Forelimb muscle (tissue), 1 donor: ENCODE measurements at places on chromosomes 12 and 14.

DNA sequence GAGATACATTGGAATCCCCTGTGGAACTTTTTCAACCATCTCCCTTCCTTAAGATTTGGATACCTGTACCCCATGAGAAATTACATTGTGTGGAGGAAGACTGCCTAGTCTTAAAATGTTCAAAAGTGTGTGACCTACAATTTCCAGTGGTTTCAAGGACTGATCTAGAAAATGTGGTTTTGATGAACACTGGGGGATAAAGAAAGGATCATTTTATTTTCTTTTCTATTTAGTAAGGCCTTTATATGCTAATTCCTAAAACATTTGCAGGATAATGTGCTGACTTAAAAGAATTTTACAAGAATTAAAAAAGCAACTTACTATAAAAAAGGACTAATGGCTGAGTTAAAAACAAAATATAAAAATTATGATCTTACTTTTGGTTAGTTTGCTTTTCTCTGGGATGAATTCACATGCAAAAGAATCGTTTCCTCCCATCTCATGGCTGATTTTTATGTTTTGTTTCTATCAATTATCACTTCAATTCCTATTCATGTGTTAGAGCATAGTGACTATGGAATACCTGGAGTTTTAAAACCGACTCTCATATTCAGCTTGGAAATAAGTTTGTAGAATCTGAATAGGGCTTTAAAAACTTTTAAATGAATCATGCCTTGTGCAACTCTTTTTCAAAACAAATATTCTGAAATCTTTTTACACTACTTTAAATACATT lies 39.9 kb upstream of the PYGL start:
- no peak for DNase-seq

- DNase-seq: no peak
Observed at GRCh38 chr14:36271939-36272907, 48.2 kb downstream of the MBIP start.

GRCh38 chr12:62622177-62622576 lies 155.6 kb downstream of the MON2 start:
- no peak for DNase-seq

- no peak for DNase-seq
Observed at GRCh38 chr12:62903151-62903550, 31.8 kb downstream of the PPM1H start.

DNA sequence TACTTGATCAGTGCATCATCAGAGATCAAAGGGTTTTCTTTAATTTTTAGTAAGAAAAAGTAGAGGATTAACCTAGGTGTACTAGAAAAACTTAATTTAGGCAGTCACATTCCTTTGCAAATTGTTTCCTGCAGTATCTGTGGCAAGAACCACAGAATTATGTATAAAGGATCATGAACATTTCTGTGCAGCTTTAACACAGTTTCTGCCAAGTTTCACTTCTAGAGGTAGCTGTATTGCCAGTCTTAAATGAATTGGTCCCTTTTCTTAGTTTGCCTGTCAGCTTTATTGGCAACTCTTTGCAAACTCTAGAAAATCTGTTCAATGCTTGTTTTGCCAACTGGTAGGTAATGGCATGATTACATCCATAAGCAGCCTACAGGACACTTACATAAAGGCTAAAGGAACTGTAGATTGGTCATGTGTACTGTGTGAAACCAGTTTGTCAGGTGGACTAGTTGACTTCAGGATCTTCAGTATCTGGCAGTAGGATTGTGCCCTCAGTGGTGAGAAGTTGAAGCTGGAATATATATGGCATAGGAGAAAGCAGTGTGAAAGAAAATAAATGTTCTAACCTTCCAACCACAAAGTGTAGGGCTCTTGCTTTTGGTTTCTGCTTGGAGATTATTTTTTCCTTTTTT lies 75.9 kb downstream of the TTLL5 start:
- DNase-seq: no peak

DNA sequence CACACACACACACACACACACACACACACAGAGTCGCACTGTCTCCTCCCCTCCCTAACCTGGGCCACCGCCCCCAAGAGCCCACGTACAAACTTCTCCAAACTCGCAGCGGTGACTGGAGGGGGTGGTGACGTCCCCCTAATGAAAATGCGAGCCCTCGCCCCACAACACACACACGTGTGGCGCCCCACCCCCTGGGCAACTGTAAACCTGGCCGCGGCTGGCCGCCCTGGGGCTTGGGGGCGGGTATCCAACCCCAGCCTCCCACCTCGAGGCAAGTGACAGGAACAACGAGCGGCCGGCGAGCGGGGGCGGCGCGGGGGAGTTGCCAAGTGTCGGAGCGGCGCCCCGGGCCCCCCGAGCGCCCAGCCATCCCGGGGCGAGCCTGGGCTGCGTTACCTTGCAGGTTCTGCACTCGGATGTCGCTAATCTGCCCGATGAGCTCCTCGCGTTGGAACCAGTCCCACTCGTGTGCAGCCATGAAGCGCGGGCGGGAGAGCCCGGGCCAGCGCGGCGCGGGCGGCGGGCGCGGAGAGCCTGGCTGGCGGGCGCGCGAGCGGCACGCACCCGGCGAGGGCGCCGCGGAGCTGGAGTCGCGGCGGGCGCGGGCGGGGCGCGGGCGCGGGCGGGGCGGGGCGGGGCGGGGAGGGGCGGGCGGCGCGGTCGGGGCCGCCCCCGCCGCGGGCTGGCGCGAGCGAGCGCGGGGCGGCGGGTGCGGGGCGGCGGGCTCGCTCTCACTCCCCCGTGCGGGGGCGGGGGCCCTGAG lies at the start of gene CLMN:
Gene CLMN (minus strand): TSS at position 597 of the 766 bp plus-strand sequence. CDS start 116 bp downstream, at position 481.
- no peak for DNase-seq

GRCh38 chr14:89827265-89827664 lies 127.3 kb downstream of the EFCAB11 start:
- DNase-seq: no peak

DNA sequence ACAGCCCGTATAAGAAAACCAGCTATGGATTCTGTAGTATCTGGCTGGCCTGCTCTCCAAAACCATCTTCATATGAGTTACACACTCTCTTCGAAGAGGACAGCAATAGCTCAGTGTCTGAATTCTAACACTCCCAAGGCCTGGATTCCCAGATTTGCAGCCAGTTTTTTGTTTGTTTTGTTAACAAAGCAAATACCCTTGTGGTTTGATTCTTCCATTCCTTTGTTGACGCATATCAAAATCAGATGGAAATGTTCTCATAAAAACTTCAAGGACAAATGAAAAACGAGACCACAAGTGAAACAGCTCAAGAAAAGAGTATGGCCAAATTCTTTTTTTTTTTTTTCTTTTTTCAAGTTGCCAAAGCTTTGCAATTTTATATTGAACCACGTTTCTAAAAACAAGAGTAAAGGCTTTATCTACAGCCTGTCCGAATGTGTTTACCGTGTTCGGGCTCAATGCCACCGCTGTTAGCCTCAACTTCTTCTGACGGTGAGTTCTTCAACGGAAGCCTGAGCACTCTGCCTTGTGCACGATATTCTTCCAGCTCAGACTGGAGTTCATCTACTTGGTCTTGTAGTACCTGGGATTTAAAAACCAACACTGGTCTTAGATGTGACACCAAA lies 67.5 kb downstream of the NIN start:
- no peak for DNase-seq

DNA sequence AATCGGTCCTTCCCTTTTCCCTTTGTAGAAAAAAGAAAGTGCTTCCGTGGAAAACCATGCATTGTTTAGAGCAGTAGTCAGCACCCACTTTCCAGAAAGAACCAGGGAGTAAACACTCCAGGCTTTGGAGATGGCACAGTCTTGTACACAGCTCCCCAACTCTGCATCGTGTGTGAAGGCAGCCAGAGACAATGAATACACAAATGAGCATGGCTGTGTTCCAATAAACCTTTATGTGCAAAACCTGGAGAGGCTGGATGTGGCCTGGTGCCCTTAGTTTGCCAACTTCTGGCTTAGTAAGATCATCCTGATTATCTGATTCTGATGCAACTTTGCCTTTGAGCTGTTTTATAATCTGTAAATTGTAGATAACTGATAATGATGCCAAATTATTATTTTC lies 463.4 kb upstream of the TMEM132C start:
- no peak for DNase-seq

GRCh38 chr14:97724265-97724731 lies 927.1 kb downstream of the VRK1 start:
- no peak for DNase-seq

DNA sequence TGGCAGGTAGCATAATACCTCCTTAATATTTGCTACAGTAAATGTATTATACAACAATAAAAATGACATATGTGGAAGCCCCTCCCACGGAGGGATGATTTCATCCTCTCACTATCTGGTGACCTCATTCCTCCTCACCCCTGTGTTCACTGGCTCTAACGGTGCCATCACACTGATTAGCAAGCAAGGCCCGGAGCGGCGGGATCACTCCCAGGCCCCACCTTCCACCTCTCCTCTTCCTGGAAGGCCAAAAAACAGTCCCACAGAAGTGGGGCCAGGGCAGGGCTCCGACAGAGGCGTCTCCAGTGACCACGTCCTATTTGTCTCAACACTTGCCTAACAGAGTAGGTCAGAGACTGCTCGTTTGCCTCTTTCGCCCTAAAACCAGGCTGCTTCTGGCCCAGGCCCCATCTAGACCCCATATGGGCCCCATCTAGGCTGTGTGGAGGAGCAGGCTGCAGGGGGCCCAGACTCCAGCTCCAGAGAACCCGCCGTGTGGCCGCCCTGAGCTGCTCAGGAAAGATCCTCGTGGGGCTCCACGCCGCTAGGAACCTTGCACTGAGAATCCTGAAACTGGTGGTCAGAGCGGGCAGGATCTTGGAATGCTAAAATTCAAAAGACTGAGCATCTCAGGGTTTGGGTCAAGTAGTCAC lies 3.7 kb downstream of the SELPLG start:
- no peak for DNase-seq

- DNase-seq: no peak
Observed at GRCh38 chr12:27309293-27309994, 23.2 kb upstream of the BMAL2 start.

DNA sequence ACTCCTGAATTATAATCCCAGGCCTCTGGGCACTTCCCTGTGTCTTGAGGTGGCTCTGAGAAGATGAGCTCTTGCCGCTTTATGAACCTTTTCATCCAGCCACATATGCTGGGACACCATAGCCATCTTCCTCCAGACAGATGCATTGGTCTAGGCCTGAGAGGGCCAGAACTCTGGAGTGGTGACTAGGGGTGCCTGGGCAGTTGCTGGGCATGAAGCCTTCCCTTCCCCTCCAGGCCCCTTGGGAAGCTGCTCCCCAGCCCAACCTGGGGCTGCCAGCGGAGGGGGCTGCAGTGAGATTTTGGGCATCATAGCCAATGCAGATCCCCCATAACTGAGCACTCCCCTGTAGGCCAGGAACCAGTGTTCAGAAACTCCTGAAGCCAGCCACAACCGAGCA lies 135.2 kb downstream of the GCH1 start:
- DNase-seq: no peak

DNA sequence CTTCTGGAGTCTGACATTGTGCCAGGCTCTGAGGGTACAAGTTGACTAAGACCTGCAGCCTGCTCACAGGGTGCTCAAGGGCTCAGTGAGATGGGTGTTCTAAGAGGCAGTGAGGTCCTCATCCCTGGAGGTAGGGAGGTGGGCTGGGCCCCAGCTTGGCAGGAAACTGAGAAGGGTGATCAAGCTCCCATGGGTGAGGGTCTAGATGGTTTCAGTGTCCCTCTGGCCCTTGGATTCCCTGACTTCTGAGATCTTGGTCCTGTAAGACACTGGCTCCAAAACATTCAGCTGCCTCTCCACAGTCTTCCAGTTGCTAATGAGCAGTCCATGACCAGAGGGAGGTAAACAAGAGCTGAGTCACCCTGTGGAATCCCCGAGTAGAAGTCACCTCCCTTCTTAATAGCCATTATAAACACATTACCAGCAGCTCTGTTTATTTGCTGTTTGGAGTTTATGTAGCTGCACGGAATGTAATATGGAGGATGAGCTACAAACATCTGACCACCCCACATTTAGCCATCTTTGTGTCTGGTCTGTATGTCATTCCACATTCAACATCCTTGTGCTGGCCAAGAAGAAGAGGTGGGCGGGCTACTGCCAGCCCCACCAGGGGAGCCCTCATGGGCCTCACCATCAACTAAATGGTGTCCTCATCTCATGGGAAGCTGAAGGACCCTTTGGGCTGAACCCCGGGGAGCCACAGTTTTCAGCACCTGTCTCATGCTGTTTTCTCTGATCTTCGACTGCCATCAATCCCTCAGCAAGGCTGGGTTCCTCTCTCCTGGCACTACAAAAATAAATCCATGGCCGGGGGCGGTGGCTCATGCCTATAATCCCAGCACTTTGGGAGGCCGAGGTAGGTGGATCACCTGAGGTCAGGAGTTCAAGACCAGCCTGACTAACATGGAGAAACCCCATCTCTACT lies 37.2 kb upstream of the BDKRB2 start:
- DNase-seq: no peak

- DNase-seq: no peak
Observed at GRCh38 chr12:5524769-5525436, 93.0 kb downstream of the NTF3 start.

DNA sequence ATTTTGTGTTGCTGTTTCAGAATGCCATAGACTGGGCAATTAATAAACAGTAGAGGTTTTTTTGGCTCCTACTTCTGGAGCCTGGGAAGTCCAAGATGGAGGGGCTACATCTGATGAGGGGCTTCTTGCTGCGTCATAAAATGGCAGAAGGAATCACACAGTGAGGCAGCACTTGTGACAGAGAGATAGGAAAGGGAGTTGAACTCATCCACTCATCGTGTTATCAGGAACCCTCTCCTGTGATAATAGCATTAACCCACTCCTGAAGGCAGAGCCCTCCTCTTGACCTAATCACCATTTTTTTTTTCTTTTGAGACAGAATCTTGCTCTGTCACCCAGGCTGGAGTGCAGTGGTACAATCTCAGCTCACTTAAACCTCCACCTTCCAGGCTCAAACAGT lies 9.7 kb downstream of the TDG start:
- DNase-seq: no peak

DNA sequence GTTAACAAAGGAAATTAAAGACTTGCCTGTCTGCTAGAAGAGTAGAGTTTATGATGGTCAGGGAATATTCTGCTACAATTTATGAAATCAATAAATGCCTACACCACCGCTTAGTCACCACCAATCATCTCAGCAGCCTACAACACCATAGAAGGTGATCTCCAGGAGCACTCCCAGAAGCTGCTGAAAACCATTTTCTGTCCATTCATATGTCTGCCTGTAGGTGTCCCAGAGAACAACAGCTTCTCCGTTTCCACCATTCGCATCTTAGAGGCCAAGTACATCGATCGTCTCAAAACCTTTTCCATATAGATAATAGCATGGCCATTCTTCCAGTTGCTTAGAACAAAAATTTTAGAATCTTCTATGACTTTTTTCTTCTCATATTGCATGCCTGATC lies 303.4 kb downstream of the KCNC2 start:
- no peak for DNase-seq

- no peak for DNase-seq
Observed at GRCh38 chr12:31362759-31363415, 36.9 kb upstream of the SINHCAF start.

DNA sequence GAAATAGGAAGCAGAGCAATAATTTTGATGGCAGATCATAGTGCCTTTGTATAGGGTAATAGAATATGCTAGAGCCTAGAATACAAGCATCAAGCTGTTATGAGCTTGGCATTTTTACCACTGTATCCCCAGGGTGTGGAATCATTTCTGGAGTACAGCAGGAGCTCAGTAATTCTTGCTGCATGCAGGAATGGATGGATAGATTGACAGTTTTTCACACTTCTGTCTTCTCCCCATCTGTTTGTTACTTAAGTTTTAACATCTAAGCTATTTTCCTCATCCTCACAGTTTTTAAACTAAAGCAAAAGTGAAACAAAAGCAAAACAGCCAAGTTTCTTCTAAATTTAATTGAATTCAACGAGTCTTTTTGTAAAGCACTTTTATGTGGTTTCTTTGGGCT lies 32.6 kb downstream of the ALG10 start:
- DNase-seq: no peak
